ENCODE measurements at places on chromosomes 5 and 9.

DNA sequence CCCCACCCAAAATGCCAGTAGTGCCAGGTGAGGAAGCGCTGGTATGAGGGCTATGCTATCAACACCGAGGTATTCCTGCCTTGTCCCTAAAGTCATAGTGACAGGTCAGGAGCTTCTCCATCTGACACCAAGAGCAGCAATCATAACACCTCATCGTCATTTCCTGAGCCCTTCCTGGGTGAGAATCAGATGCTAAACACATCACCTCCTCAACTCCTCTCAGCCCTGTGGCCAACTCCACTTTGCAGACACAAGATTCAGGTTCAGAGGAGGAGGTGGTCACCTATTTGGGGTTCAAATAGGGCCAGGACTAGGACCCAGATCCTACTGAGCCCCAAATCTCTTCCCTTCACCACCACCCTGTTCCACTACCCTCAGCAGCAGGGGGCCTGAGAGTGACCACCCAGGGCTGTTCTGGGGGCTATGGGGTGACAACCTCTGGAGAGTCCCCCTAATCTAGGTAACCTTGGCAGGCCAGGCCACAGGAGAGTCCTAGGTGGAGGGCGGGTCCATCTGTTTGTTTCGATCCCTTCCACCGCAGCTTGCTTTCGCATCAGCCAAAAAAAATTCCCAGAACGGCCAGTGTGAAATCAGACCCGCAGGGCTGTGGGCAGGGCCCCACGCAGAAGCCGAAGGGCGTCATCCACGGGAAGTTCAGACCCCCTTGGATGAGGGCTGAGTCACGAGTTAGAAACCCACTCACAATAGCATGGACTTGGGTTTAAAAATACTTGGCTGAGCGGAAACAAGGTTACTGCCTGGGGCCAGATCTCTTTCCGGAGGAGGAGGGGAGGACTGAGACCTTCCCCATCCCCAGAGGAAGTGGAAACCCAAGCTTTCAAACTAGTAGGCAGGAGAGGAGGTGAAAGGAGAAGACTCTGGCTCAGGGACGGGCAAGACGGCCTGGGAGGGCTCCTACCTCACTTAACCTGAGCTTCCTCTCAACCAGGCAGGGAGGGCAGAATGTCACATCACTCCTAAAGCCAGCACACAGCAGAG lies 8.7 kb downstream of the STK10 start:
- no peak for DNase-seq

GRCh38 chr5:4580772-4581171 lies 559.4 kb upstream of the ADAMTS16 start:
- no peak for DNase-seq

- no peak for DNase-seq
Observed at GRCh38 chr9:88230612-88231011, 92.3 kb upstream of the SPATA31C2 start.

- no peak for DNase-seq
Observed at GRCh38 chr5:62486672-62487071, 74.1 kb downstream of the IPO11 start.

All from stimulated activated CD4-positive, alpha-beta T cell treated with anti-CD3 and anti-CD28 coated beads, Interleukin-1b, Interleukin-23, amount 100 ng/mL, for 4 hours (primary cell).